Right lung (tissue), 10 donors: ENCODE measurements at places on chromosomes 3 and 15. TPM values are rescaled to one million over a fixed set of nuclear protein-coding genes. Genes with fewer than 3 reads are reported as not detected.

Gene TPRG1
- 1.6 TPM for polyA plus RNA-seq

Gene SRGAP3
- polyA plus RNA-seq, result 22.3 TPM

Gene APOD
- polyA plus RNA-seq, result 6.5 TPM

Gene ATOSA
- 74.2 TPM for polyA plus RNA-seq

Gene TNFAIP8L3
- polyA plus RNA-seq, result 4.3 TPM

Gene ECE2
- polyA plus RNA-seq, result not detected

Gene ADAMTS7
- polyA plus RNA-seq, result 37.3 TPM

Gene CATSPER2
- 8.6 TPM for polyA plus RNA-seq

Gene TYRO3
- 35.9 TPM for polyA plus RNA-seq

Gene MYLK
- 400 TPM for polyA plus RNA-seq

Gene C3orf20
- polyA plus RNA-seq, result 0.21 TPM

Gene AGBL1
- polyA plus RNA-seq, result 0.07 TPM

Gene PIK3CA
- 31.6 TPM for polyA plus RNA-seq

Gene CFAP161
- polyA plus RNA-seq, result 6.3 TPM

Gene IL17RD
- polyA plus RNA-seq, result 10.7 TPM

Gene CD47
- polyA plus RNA-seq, result 165 TPM

Gene ACKR4
- polyA plus RNA-seq, result 2.6 TPM

Gene CHL1
- polyA plus RNA-seq, result 1.5 TPM

Gene STAB1
- 42.1 TPM for polyA plus RNA-seq

Gene AP4E1
- 9.9 TPM for polyA plus RNA-seq
